ENCODE measurements at places on chromosomes 16 and 17.
A peak's percentile ranks its signal among the peaks of the same experiment; 100 is the strongest.

DNA sequence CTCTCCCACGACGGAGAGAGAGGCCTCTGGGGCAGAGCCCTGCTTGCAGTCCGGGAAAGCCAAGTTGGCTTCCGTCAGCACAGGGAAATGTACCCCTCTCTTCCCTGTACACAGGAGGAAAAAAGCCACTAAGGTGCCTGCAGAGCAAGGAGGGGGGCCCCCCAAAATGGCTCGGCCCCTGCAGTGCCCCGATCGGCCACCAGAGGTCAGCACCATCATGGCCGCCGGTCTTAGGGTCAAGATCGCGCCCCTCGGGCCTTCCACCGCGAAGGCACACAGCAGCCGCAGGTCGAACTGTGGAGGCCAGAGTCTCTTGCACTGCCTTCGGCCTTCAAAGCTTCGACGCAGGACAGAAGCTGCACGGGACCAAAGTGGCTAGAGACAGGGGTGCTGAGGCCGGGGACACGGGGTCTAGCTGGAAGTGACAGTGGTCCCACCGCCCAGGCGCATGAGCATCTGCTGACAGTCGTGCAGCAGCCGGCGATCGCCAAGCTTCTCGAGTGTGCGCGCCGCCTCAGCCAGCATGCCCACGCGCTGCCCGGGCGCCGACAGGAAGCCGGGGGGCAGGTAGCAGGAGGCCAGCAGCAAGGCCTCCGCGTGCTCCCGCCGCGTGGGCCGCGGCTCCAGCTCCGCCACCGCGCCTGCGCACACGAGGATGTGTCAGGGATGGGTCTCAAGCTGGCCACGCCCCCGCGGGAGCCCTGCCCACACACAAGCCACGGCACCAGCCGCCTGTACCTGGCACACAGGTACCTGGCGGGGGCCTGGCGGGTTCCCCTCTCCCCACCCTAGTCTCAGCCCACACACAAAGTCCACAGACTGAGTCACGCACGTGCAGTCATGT, 24.4 kb downstream of the SREBF1 start:
- DNase-seq, result peak; percentile 64

DNA sequence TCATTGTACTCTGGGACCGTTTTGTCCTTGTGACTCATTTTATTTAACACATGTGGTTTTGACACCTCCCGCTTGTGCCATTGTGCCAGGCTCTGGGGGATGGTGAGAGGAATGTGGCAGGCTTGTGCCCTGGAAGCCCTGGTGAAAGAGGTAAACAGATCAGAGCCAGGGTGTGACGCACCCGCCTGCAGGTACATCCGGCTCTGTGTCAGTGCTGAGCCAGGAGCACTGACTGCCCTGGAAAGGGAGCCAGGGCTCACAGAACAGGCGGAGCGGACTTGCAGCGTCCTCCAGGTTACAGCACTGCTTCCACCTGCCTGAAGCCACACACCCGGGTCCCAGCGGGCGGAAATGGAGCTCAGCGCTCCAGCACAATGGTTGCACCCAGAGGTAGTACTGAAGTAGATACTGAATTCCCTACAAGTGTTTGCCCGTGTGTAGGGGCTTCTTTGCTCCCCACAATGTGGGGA, 30.6 kb downstream of the CDRT15 start:
- DNase-seq, result peak; percentile 27

GRCh38 chr16:56558024-56558747, 6.7 kb upstream of the MT4 start:
- no peak for DNase-seq

DNA sequence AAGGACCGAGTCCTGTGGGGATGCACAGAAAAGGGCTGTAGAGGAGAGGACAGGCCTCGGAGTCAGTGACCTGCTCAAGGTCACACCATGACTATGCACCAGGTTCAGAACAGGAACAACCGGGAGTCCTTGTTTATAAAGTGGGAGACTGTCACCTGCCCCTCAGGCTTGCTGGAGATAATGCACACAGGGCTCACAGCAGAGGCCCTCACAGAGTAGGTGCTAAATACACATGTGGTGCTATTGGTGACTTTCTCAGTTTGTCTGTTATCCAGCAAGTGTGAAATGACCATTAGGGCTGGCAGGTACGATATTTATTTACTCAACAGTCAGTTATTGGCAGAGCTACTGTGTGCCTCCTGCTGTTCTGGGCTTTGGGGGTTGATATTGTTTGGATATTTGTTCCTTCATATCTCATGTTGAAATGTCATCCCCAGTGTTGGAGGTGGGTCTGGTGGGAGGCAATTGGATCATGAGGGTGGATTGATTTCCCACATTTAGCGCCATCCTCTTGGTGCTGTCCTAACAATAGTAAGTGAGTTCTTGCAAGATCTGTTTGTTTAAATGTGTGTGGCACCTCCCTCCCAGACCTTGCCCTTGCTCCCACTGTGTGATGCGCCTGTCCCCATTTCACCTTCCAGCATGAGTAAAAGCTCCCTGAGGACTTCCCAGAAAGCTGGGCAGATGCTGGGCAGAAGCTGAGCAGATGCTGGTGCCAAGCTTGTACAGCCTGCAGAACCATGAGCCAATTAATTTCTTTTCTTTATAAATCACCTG, 162.1 kb upstream of the MPHOSPH6 start:
- no peak for DNase-seq

DNA sequence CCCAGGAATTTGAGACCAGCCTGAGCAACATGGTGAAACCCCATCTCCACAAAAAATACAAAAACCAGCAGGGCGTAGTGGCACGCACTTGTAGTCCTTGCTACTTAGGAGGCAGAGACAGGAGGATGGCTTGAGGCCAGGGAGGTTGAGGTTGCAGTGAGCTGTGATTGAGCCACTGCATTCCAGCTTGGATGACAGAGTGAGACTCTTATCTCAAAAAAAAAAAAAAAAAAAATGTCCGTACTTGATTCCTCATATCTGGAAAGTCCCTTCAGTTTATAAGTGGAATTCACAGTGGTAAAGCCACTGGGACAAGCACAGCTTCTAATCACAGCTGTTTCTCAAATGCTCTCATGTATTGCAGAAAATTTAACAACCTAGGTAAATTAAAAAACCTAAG, 78.6 kb upstream of the CREBBP start:
- DNase-seq, result no peak

DNA sequence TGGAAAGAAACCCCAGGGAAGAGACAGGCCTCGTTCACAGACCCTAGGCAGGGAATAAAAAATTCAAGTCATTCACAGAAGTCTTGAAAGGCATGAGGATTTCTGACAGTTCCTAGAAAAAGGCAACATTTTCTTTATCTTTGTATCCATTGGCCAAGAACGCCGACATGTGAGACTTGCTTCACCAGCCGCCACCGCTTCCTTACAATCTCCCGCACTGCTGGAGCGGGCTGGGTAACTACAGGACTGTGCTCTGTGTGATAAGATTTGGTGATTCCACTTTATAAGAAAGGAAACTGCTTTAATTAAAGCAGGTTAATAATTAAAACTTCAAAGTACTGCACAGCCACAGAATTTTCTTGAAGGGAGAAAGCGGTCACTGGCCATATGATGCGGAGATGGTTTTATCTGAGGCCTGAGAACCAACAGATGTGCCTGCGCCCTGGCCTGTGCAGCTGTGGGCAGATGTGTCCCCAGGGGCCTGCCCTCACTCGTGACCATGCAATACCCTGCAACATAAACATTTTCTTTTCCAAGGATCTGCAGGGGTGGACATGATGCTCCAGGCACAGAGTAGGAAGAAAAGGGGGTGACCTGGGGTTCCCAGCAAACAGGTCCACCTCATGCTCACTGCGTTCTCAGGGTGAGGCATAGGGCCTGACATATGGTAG, 13.0 kb upstream of the LGALS3BP start:
- DNase-seq, result peak; percentile 81

- DNase-seq, result no peak
These were observed 471.5 kb downstream of the CDH8 start for GRCh38 chr16:61564716-61565115.

GRCh38 chr17:55865072-55865762, 114.4 kb downstream of the PCTP start:
- no peak for DNase-seq

- peak; percentile 74 for DNase-seq
These were observed 305.2 kb downstream of the SEC14L1 start for GRCh38 chr17:77445760-77446532.

DNA sequence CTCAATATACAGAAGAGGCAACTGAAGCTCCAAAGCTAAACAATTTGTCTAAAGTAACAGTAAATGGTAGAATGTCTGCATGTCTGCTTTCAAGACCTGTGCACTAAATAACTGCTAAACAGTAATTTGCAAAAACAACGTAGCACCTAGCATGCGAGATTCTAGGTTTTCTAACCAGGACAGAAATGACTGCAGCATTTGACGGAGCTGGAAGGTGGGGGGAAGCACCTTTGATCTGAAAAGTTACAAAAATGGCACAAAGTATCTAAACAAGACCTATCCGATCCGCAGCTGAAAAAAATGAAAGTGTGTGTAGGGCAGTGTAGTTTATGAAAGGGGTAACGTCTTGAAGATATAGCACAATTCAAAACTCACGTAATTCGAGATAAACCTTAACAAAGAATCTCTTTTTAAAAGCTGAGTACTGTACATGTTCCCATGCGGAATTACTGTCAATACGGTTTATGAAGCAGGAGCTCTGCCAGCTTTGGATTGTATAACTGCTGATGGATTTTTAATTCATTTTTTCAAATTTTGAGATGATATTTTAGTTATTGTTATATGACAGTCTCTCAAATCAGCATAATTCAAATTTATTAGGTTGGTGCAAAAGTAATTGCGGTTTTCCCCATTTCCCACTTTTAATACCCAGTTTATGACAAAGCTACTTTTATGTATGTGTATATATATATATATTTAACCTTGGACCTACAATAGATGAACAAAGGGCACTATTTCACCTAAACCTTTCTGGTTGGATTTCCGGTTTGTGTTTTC, 1.2 kb upstream of the WIPI1 start:
- no peak for DNase-seq

DNA sequence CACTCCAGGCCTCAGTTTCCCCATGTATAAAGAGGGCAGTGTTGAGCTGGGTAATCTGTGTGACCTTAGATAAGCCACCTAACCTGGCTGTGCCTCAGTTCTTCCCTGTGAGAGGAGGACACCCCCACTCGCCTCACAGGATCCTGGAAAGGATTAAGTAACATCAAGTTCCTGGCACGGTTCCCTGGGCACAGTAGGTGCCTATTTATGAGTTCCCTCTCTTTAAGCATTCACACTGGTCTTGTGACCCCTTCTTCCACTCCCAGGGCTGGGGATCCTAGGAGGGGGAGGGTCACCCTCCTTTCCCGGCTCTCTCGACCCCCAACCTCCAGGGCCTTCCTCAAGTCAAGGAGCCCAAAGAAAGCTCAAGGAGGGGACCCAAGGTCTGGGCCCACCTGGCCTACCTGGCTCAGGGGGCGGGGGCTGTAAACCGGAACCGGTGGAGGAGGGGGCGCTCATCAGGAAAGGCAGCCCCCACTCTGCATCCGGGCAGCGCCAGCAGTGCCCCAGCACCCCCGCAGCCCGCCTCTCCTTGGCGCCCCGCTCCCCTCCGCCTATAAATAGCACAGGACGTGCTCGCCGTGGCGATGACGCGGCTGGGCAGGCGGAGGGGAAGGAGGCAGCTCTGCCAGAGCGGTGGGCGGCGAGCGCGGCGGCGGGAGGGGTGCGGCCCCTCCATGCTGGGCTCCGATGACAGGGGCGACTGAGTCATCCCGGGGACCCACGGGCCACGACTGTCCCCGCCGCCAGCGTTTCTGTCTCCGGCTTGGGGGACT, 9.4 kb downstream of the RPL19 start:
- no peak for DNase-seq

DNA sequence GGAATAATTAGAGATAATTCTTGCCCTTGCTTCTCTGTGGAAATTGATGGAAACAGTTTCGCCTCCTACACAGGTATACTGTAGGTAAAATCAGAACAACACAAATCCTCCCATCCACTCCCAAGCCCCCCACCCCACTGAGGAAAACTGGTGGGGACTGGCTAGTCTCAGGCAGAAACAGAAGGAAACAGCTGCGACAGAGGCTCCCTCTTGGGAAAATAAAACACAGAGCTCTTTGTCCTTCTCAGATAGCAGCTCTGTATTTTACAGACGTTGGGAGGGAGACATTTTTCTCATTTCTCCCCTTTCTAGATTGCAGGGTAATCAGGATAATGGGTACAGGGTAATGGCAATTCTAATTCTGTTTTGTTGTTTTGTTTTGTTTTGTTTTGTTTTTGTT, 1.1 kb downstream of the SLFN13 start:
- peak; percentile 14 for DNase-seq

DNA sequence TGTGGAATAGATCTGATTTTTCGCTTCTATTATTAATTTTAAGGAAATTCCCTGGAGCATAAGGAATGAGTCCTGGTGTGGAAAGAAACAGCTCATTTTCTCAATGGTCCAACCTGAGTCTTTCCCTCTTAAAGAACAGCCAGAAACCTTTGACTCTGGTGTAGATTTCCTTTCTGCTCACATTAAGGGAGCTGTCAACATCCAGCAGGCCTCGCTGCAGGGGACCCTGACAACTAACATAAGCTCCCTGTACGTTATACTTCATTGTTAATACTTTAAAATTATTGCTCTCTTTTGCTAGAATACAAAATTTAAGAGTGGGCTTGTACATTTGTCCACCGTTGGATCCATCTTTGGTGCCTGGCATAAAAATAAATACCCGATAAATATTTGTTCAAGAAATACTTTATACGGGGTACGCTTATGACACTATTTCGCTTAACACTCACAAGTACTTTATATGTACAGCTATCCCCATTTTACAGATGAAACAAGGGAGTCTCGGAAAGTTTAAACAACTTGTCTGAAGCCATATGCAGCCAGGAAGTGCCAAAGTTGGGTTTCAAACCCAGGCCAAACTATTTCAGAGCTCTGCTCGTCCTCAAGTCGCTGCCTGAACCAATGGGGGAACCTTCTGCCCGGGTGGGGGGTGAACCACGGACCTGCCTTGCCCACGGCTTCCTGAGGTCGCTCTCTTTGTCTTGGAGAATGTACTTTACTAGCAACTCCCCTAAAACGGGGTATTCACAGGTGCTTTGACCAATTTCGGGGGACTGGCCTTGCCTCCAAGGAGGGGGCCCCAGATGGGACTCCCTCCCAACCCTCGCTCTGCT, 611 bp downstream of the SMARCE1 start:
- peak; percentile 57 for DNase-seq

GRCh38 chr16:81077076-81077940, at the start of gene C16orf46:
TSS of gene C16orf46 (minus strand) at chr16:81077238. CDS start at chr16:81063955, 13,283 bp downstream.
- peak; percentile 96 for DNase-seq
